ENCODE measurements at places on chromosomes 11 and 22. TPM values are rescaled to one million over a fixed set of nuclear protein-coding genes. Genes with fewer than 3 reads are reported as not detected.

- no peak for DNase-seq
- no peak overlapping the region for H3K27ac ChIP-seq
- peaks cover 23% of the 10 kb centered on the region for H3K27me3 ChIP-seq
- no peaks in the 10 kb centered on the region for H3K36me3 ChIP-seq
Measured at GRCh38 chr22:48579043-48579927, 1248.4 kb downstream of the BRD1 start.

DNA sequence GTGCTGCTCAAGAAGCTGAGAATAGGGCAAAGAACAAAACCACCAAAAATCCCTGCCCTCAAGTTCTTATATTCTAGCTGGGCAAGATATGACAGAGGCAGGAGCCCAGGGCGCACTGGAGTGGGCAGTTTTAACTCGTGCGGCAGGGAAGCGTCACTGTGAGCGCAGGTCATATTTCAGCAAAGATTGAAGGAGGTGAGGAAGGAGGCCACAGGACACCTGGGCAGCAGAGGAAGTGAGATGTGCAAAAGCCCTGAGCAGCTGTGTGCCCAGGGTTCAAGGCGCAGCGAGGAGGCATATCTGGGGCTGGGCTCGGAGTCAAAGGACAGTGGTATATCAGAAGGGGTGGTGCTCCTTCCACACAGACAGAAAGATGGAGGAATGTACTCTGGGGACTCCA is 13.5 kb downstream of the KCNC1 start:
- no peak overlapping the region for H3K4me3 ChIP-seq
- no peak for DNase-seq
- H3K4me1 ChIP-seq: no peaks in the 10 kb centered on the region
- H3K36me3 ChIP-seq: no peaks in the 10 kb centered on the region
- no peaks in the 10 kb centered on the region for H3K27me3 ChIP-seq

DNA sequence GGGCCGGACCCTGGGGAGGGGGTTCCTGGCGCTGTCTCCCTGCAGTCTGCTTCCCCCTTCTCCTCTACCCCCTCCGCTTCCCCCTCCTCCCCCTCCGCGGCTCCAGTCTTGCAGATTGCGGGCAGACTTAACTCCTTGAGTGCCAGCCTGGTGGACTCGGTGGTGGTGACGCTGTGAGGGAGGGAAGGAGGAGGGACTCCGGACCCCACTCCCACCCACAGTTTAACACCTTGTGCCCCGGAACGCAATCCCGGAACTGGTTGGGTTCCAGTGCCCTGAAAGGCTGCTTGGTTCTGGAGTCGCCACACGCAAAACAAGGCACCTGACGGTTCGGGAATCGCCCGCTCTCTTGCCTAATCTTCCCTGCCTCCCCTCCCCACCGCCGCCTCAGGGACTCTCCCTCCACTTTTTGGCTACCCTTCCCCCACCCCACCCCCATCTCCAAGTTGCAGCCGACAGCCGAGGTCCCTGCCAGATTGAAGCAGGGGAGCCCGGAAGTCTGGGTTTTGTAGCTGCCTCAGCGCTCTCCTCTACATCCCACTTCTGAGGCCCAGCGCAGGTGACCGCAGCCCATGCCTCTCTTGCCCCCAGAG is 3.9 kb upstream of the BCL9L start:
- H3K27me3 ChIP-seq: no peaks in the 10 kb centered on the region
- H3K27ac ChIP-seq: peak overlapping the region; percentile 96
- H3K4me1 ChIP-seq: peaks cover 38% of the 10 kb centered on the region
- H3K4me3 ChIP-seq: peak overlapping the region; percentile 97
- peak; percentile 93 for DNase-seq
- no peaks in the 10 kb centered on the region for H3K36me3 ChIP-seq

- H3K27ac ChIP-seq: no peak overlapping the region
- H3K4me3 ChIP-seq: no peak overlapping the region
- H3K27me3 ChIP-seq: no peaks in the 10 kb centered on the region
- no peaks in the 10 kb centered on the region for H3K4me1 ChIP-seq
- H3K36me3 ChIP-seq: no peaks in the 10 kb centered on the region
- DNase-seq: no peak
Measured at GRCh38 chr11:57097149-57097548, 84.6 kb upstream of the LRRC55 start.

DNA sequence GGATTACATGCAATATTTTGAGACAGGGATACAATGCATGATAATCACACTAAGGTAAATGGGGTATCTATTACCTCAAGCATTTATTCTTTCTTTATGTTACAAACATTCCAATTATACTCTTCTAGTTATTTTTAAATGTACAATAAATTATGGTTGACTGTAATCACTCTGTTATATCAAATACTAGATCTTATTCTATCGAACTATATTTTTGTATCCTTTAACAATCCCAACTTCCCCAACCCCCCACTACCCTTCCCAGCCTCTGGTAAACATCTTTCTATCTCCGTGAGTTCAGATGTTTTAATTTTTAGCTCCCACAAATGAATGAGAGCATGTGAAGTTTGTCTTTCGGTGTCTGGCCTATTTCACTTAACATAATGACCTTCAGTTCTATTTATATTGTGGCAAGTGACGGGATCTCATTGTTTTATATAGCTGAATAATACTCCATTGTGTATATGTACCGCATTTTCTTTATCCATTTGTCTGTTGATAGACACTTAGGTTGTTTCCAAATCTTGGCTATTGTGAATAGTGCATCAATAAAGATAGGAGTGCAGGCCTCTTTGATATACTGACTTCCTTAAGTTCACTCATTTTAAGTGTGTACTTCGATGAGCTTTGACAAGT is 40.5 kb downstream of the ARHGEF12 start:
- no peaks in the 10 kb centered on the region for H3K4me1 ChIP-seq
- H3K4me3 ChIP-seq: no peak overlapping the region
- H3K36me3 ChIP-seq: no peaks in the 10 kb centered on the region
- no peak overlapping the region for H3K27ac ChIP-seq

Gene TEAD1
- total RNA-seq: 0.66 TPM

DNA sequence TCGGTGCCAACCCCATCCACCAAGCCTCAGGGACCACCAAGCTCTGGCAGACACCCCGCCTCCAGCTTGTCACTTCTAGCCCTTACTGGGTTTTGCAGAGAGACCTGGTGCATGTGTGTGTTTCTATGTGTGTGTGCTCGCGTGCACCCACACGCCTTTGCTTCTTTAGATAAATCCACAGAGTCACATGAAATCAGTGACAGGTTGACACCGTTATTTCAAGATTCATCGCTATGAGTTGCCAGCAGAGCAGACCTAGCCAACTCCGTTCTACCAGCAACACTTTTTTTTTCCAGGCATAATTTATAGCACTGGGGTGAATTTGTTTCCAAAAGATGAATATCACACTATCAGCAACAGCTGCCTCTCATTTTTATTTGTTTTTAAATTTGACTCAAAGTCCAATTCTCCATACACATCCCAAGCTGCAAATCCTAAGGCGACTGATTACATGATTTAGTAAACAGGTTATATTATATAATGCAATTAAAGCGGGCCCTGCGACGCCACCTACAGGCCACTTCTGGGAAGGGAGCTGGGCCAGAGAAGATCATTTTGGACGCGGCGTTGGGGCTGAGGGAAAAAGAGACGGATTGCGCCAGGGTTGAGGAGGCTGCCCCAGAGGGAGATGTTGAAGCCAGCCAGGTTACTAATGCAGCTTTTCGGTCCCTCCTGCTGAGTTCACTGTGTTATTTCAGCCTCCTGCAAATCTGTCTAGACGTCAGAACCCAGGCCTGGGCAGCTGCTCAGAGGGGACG is 150.5 kb downstream of the FEZ1 start:
- H3K36me3 ChIP-seq: no peaks in the 10 kb centered on the region
- H3K27ac ChIP-seq: no peak overlapping the region
- peak; percentile 79 for DNase-seq
- peaks cover 3% of the 10 kb centered on the region for H3K27me3 ChIP-seq

- no peaks in the 10 kb centered on the region for H3K27me3 ChIP-seq
- no peaks in the 10 kb centered on the region for H3K4me1 ChIP-seq
- no peak for DNase-seq
- H3K4me3 ChIP-seq: no peak overlapping the region
- H3K36me3 ChIP-seq: no peaks in the 10 kb centered on the region
Measured at GRCh38 chr11:24900514-24900913, 403.7 kb downstream of the LUZP2 start.

Gene ART1
- not detected for total RNA-seq

- peaks cover 26% of the 10 kb centered on the region for H3K4me1 ChIP-seq
- H3K27ac ChIP-seq: no peak overlapping the region
- no peak overlapping the region for H3K4me3 ChIP-seq
- H3K27me3 ChIP-seq: peaks cover 17% of the 10 kb centered on the region
- no peaks in the 10 kb centered on the region for H3K36me3 ChIP-seq
Measured at GRCh38 chr11:121654259-121654842, 201.6 kb upstream of the SORL1-AS1 start.

DNA sequence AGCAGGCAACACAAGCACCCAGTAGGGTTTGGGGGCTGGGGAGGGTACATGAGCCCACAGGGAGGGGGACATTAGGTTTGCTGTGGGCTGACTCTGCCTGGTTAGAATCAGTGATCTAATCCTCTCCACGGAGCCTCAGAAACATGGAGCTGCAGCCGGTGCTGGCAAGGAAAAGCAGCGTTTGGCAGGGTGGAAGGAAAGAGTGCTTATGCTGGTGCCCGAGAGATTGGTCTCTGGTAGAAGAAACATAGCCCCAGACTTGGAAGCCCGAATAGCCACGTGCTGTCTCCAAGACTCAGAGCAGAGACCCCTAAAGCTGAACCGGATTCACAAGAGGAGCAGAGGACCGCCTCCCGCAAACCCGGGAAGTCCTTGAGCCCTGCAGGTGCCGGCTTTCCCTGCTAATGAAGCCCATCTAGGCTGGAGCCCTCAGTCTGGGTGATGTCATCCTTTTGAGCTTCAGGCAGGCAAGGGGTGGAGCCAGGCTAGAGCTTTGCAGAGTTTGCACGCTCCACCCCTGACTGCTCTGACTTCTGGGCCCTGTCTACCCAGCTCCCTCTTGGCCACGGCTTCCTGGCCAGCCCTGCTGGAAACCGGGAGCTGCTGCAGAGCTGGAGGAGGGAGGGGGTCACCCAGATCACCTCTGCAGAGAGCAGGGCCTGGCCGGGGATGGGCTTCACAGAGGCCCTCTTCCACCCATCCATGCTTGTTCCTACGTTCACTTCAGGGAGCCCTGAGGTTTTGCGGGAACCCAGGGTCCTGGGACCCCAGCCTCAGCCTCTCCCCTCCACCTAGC is 35.0 kb upstream of the JAM3 start:
- H3K27ac ChIP-seq: peak overlapping the region; percentile 73
- H3K36me3 ChIP-seq: peaks cover 5% of the 10 kb centered on the region
- DNase-seq: peak; percentile 92
- H3K4me1 ChIP-seq: peaks cover 48% of the 10 kb centered on the region
- H3K4me3 ChIP-seq: peak overlapping the region; percentile 54

DNA sequence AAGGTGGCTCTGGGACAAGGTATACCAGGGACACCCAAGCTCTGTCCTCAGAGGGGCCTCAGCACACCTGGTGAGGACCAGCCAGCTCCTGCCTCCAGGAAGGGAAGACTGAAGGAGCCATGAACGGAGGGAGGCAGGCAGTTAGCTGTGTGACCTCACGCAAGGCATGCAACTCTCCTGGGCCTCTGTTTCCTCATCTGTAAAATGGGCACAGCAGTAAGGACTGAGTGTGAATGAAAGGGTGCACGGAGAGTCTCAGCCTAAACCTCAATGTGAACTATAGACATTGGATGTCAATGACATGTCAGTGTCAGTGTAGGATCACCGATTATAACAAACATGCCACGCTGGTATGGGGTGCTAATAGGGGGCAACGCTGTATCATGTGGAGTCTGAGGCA is 18.4 kb downstream of the PGA5 start:
- no peak overlapping the region for H3K4me3 ChIP-seq
- H3K4me1 ChIP-seq: no peaks in the 10 kb centered on the region
- DNase-seq: no peak

Gene EIF4G2
- total RNA-seq: 1,120 TPM

DNA sequence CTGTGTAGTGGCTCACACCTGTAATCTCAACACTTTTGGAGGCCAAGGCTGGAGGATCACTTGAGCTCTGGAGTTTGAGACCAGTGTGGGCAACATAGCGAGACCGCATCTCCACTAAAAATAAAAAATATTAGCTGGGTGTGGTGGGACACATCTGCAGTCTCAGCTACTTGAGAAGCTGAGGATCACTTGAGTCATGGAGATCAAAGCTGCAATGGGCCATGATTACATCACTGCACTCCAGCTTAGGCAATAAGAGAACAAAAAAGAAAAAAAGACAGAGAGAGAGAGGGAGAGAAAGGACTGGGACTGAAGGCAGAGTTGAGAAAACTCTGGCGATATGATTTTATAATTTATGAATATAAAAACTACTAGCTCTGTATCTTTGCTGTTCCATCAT is 473.1 kb downstream of the LRRC4C start:
- H3K4me1 ChIP-seq: no peaks in the 10 kb centered on the region
- H3K27me3 ChIP-seq: no peaks in the 10 kb centered on the region
- no peaks in the 10 kb centered on the region for H3K36me3 ChIP-seq
- H3K4me3 ChIP-seq: no peak overlapping the region
- DNase-seq: no peak

GRCh38 chr11:64728757-64729365 is 5.9 kb upstream of the NRXN2 start:
- peaks cover 11% of the 10 kb centered on the region for H3K4me1 ChIP-seq
- H3K27ac ChIP-seq: no peak overlapping the region
- no peak for DNase-seq
- peaks cover 40% of the 10 kb centered on the region for H3K36me3 ChIP-seq
- H3K4me3 ChIP-seq: no peak overlapping the region
- H3K27me3 ChIP-seq: no peaks in the 10 kb centered on the region

- DNase-seq: no peak
- no peak overlapping the region for H3K4me3 ChIP-seq
Measured at GRCh38 chr22:18100781-18101180, 9.8 kb upstream of the TUBA8 start.

Gene ZP1
- total RNA-seq: not detected

Gene KBTBD4
- total RNA-seq: 16.7 TPM

GRCh38 chr11:118938491-118939403 is 13.0 kb upstream of the BCL9L start:
- no peaks in the 10 kb centered on the region for H3K36me3 ChIP-seq
- peak overlapping the region; percentile 35 for H3K27ac ChIP-seq
- H3K4me1 ChIP-seq: peaks cover 16% of the 10 kb centered on the region

Gene TXNRD2
- 23.5 TPM for total RNA-seq

DNA sequence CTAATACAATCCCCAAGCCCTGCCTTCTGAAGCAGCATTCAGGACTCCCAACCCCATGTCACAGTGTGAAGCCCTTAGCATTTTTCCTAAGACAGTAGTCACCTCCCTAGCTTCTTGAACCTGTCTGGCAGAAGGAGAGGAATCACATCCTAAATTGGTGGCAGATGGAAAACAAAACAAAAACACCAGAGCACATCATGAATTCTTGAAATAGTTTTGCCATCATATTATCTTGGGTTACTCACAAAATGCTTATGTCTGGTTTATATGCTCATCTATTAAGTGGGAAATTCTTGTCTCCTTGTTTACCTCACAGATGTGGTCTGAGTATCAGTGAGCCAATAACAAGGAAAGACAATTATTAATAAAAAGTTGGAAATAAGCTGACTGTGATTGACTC is 15.3 kb downstream of the OR51M1 start:
- H3K4me3 ChIP-seq: no peak overlapping the region
- no peaks in the 10 kb centered on the region for H3K4me1 ChIP-seq
- DNase-seq: no peak
- no peaks in the 10 kb centered on the region for H3K27me3 ChIP-seq

Data from activated CD4-positive, alpha-beta T cell treated with anti-CD3 and anti-CD28 coated beads, Interleukin-2, amount 10 ng/mL, durations not matched to agents 24 days and 14 days (primary cell).